ENCODE measurements at places on chromosomes 6 and 20. TPM values are rescaled to one million over a fixed set of nuclear protein-coding genes. Genes with fewer than 3 reads are reported as not detected.

The NSFL1C gene
- 60.5 TPM for total RNA-seq

The ADAT2 gene
- total RNA-seq = 21.4 TPM

The COL12A1 gene
- not detected for total RNA-seq

The LGSN gene
- not detected for total RNA-seq

The XKR7 gene
- not detected for total RNA-seq

The ANGPT4 gene
- not detected for total RNA-seq

- no peak for DNase-seq
These were observed 26.2 kb downstream of the RNF144B start for GRCh38 chr6:18413381-18413780.

DNA sequence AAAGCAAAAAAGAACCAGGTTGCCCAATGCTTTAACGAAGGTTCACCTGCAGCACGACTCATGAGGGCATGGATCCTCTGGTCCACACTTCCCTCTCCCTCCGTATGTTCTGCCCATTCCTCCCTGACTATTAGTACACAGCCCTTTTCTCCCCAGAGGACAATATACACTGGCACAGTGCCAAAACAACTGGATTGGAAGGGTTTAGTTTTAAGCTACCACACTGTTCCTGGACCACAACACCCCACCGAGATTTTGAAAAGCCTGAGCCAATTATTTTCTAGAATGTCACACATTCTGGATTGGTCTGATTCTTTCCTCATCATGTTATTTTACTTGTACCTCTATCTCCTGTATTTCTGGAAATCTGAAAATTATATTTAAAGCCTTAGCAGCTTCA is 2.9 kb upstream of the AKAP7 start:
- DNase-seq = no peak

- DNase-seq = no peak
These were observed 80.0 kb upstream of the FOXQ1 start for GRCh38 chr6:1231941-1232340.

GRCh38 chr6:101454106-101454676 is 60.7 kb downstream of the GRIK2 start:
- no peak for DNase-seq

GRCh38 chr20:37390891-37391525 is 45.1 kb downstream of the SRC start:
- DNase-seq = no peak

DNA sequence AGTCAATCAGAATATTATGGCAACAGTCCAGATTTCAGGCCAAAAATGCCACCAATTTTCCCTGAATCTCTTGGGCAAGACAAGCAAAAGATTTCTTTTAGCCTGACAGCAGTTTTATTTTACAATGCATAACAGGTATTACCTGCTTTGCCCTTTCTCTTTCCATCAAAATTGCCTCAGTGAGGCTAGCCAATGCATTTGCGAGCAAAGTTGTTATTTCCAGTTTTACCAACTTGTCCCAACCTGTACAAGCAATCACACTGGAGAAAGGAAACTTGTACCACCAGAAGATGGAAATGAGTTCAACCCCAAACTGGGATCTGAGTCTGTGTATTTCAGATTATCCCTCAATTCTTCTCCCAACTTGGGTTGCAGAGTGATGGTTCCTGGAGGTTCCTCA is 279.9 kb upstream of the CDYL start:
- DNase-seq = no peak

GRCh38 chr20:62740286-62741141 is 31.9 kb downstream of the NTSR1 start:
- peak; percentile 88 for DNase-seq

GRCh38 chr6:135577059-135577538 is 79.6 kb upstream of the AHI1 start:
- DNase-seq = no peak

- no peak for DNase-seq
These were observed 17.0 kb downstream of the RAB32 start for GRCh38 chr6:146560607-146561006.
